ENCODE measurements at places on chromosomes 3 and 15. TPM values are rescaled to one million over a fixed set of nuclear protein-coding genes. Genes with fewer than 3 reads are reported as not detected.

The RBPMS2 gene
- 27.2 TPM for total RNA-seq

The HIGD2B gene
- not detected for total RNA-seq

The CFAP20DC gene
- 0.23 TPM for total RNA-seq

The EXD1 gene
- total RNA-seq: not detected

The VILL gene
- 4.6 TPM for total RNA-seq

The CALML4 gene
- total RNA-seq: 38.0 TPM

The MEGF11 gene
- 0.33 TPM for total RNA-seq

The ACSBG1 gene
- 2.3 TPM for total RNA-seq

The THPO gene
- total RNA-seq: 1.3 TPM

The FANCD2OS gene
- not detected for total RNA-seq

- no peak for DNase-seq
Measured at GRCh38 chr3:64107190-64107589, 83.9 kb upstream of the PSMD6 start.

DNA sequence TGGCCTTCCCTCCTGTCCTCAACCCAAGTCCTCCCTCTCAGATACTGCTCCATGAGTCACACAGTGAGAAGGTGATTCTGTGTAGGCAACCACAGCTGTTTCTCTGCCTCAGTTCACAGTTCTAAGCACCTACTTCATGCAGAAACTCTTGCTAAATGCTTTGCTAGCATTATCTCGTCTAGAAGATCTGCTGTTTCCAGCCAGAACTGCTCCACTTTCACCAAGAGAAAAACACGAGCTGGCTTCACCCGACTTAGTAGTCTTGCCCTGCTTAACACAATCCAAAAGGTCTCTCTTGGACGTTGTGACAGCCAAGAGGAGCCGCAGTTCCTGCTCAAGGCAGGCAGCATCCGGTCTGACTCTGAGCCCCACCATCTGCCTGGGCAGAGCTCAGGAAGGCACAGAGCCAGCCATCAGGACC lies 272.1 kb downstream of the UACA start:
- no peak for DNase-seq

DNA sequence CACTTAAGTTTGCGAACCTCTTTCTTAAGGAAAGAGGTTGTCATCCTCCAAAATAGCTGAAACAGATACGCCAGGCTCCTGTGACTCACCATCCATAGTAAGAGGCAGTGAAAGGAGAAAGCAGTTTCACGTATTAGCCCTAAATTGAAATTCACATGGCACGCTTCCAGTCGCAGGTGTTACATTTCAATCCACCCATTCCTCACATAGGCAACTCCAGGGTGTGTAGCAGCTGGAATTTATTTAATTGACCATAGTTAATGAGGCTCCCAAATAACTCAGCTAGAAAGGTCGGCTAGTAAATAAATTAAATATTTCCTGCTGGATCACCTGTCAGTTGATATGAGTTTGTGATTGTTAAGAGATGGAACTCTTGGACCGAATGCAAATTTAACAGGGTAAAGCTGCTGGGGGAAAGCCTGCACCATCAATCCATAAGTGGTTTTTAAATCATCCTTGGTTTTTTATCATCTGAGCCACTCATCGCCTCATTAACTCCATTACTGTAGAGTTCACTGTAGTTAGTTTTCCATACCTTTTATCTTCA lies 19.6 kb downstream of the NSUN3 start:
- DNase-seq: no peak

DNA sequence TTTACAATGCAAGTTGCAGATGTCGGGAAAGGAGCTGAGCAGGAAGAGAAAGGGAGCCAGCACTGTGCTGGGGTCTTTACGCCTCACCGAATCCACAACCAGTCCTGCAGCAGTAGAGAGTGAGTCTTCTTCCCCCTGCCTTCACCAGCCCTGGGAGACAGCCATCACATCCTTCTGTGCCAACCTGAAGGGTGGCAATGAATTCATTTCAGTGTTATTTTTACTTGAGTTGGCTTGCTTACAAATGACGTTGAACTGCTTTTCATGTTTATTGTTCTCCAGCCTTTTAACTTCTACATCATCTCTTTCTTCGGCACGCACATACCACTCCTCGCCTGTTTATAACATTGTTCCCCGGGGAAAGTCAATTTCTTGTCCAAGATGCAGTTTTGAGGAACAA lies 77.1 kb downstream of the TRIM42 start:
- DNase-seq: no peak

DNA sequence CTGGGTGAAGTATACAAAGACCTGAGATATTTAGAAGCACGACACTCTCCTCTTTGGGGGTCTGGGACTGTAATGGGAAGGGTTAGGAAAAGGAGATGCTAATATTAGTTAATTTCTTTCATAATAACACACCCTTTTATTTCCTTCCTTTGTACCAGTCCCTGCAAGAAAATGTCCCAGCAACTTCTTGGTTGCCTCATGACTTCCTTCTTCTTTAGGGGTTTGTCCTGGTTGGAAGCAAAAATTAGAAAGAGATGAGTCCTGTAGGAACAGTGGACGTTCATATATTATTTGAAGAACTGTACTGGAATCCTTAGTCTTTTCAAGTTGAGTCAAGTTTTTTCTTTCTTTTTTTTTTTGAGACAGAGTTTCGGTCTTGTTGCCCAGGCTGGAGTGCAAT lies 227.8 kb upstream of the TBL1XR1 start:
- no peak for DNase-seq

DNA sequence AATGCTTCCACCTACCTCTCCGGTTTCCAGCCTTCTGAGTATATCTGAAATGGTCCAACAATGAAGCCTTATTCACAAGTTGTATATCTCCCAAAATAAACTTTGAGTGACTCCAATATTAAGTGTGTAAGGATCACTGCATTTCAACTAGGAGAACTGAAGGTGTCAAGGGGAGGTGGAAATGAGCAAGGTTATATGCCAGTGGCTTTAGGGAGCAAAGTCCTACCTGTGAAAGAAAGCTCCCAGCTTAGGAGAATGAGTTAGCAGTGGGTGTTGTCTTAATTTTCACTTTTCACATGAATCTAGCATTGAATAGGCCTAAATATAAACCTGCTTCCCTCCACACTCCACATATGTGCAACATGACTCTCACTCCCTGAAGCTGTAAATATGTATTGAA lies 29.0 kb downstream of the LMCD1 start:
- no peak for DNase-seq

DNA sequence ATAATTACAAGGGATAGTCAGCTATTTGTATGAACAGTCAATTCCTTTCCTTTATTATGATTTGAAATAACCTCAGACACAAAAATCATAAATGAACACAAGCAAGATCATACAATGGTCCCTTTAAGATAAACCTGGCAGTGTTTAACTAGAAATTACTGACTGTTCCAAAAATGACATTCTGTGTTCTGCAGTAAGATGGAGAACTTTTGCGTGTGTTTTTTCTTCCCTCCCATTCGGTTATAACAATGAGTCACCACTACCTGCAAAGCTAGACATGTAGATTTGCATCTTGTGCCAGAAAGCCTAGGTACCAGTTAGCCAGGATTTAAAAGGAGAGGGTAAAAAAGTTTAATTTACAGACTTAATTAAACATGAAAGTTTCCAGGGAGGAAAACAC lies 248.2 kb upstream of the ADAMTS9 start:
- no peak for DNase-seq

GRCh38 chr15:76938752-76939151 lies 7.2 kb downstream of the RCN2 start:
- DNase-seq: no peak

DNA sequence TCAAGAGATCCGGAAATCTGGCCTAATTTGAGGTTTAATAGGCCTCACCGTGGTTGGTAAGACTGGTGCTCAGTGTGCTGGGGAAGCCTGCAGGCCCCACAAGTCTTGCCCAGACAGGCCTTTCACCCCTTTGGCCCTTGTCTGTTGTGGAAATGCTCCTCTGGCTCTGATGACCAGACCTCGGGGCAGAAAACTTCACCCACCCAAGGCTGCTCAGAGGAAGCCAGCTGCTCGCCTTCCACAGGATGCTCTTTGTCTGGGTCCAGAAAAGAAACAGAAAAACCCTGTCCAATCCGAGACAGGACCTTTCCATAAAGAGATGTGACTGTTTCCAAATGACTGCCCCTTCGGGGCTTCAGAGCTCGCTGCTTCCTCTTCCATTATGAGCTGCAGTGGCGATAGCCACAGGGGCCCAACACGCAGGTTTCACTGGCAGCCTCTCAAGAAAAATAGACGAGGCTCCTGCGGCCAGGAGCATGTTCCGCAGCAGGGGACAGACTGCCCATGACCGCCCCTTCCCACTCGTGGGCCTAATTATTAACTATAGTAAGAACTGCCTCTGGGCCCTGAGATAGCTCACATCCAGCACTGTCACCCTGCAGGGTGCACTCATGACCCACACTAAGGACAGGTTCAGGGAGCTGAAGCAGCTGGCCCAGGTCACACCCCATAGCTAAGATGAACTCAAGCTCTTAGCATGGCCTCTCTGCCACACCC lies 6.8 kb upstream of the SNX22 start:
- no peak for DNase-seq

DNA sequence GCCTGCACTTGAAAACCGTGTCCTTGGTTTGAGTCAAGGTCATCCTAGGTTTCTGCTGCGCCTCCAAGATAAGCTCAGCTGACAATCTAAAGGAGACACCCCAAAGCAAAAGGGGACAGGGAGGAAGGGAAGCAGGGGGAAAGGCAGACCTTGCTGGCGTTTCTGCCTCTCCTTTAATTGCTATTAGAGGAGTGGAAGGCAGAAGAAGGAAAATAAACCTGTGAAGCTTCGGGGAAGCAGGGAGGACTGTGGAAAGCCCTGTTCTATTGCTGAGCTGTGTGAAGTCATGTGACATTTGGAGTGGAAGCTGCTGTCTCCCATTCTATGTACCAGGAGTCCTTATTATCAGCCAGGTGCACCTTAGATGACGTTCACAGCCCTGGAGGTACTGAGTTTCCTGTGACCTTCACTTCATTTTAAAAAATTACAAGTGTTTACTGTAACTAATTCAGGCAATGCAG lies 21.5 kb upstream of the CHD2 start:
- no peak for DNase-seq

- no peak for DNase-seq
Measured at GRCh38 chr3:178669022-178669601, 132.9 kb downstream of the KCNMB2 start.

DNA sequence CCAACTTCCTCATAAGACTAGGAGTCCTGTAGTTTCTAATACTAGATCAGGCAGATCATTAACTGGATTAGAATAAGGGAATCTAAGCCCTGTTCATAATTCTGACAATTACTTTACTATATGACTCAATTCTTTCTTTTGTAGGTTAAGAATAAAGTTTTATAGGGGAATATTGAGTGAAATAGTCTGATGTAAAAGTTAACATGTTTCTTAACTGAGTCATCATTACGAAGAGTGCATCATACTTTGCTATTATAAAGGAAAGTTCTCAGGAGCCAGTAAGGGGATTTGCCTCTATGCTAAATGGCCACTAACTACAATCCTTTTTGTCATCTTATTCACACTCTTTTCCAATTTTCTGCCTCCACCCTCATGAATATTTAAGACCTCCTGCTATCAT lies 63.1 kb downstream of the POLQ start:
- DNase-seq: no peak

DNA sequence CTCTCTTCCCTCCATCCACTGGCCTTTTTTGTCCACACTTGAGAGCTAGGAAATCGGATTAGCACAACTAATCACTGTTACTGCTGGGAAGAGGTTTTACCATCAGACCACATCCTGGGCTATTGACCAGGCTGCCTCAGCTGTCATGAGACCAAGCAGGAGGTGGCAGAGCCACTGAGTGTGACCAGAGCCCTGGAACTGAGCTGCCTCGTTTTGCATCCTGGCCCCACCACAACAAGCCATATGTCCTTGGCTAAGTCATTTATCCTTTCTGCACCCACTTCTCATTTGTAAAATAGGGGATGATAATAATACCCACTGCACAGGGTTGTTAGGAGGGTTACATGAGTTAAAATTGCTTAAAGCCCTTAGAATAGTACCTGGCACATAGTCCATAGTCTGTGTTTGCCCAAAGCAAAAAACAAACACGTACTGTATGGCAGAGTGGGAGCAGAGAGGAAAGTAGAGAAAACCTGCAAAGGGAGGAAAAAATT lies 34.1 kb downstream of the TMEM158 start:
- no peak for DNase-seq

DNA sequence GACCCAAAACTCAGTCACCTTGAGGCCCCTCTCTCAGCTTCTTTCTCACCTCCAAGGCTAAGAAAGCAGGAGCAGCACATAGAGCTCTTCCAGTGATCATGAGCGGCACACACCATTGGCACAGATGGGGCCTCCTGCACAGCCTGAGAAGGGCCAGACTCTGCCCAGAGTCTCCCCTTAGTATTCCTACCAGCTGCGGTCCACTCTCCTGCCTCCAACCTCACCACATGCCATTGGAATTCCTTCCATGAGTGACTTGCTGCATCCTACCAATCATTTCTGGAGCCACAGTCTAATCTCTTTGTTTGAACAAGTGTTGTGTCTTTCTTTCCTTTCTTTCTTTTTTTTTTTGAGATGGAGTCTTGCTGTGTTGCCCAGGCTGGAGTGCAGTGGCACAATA lies 39.3 kb downstream of the CDCP1 start:
- DNase-seq: no peak

DNA sequence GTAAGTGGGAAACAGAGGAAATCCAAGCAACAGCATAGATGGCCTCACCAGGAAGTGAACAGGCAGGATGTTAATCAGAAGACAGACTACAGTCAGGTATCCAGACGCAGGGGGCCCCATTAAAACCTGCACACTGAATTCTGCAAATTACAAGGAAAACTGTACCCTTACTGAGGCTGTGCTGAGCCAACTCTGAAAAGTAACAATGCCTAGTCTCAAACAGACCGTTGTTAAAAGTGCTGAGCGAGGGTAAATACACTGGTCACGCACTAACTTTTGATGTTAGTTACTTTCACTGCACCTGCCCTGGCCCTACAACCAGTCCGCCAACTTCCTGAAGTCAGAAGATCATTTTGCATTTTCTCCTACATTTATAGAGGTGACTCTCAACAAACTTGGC lies 1.0 kb downstream of the TAMM41 start:
- DNase-seq: no peak

DNA sequence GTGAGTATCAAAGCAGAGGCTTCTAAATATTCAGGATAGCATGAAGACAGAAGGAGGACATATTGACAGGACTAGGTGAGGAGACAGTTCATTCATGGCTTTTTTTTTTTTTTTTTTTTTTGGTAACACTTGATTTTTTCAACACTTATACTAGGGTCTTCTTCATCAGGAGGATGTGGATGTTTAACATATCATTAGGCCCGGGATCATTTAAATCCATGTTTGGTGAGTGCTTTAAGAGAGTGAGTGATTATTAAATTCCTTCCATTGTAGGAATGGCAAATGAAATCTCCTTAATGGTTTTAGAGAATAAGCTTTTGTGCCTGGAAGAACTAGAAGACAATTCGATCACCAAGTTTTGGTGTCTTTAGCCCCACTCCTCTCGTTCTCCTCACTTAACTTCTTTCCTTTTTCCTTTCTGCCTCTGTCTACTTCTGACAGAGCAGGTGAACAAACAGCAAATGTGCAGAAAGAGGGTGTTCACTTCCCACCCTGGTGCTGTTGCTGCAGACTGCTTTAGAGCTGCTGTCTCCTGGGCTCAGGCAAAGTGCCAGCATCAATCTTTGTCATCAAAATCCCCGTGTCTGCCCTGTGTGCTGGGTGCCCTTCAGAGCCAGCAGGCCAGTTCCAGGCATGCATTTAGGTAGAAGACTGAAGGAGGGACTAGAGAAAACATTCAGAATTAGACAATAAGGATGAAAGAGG lies 35.6 kb upstream of the RAB11A start:
- no peak for DNase-seq
